Activated B cell treated with CpG ODN at 0.5 μM for 24 hours (primary cell): ENCODE measurements at places on chromosomes 2 and 18.

DNA sequence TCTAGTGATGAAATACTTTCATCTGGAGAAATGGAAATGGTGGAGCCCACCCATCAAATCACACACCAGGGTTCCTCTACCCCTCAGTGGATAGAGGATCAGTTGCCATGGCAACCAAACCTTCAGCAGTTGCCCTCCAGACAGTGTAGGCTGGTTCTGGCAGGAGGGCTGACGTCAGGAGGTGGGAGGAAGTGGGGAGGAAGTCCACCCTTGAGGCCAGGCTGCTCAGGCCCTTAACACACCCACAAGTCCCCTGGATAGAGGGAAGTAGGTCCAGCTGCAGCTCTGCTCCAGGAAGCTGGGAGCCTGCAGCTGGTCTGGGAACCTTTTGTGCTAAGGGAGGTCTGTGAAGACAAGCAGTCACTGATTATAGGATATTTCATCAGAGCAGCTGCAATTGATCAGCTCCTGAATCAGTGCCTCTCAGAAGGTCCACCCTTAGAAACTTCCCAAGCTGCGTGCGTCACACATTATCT is 186.6 kb downstream of the MTX2 start:
- DNase-seq, result no peak

GRCh38 chr18:9968081-9968848 is 54.4 kb downstream of the VAPA start:
- no peak for DNase-seq

DNA sequence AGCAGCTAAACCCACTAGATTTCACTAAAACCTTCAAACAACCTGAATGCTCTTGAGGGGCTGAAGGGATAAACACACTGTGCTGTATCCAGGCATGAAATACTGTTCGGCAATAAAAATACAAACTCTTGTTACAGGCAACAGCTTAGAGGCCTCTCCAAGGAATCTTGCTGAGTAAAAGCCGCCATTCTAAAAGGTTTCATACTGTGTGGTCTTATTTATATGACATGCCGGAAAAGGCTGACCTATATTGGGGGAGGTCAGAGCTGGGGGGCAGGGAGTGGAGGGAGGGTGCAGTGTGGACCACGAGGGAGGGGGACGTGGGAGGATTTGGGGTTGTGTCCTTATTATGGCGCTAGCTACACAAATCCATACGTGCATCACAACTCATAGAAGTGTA is 136.2 kb downstream of the MBP start:
- DNase-seq, result no peak

GRCh38 chr18:45166836-45167551 is 448.3 kb upstream of the SLC14A2 start:
- DNase-seq, result no peak

DNA sequence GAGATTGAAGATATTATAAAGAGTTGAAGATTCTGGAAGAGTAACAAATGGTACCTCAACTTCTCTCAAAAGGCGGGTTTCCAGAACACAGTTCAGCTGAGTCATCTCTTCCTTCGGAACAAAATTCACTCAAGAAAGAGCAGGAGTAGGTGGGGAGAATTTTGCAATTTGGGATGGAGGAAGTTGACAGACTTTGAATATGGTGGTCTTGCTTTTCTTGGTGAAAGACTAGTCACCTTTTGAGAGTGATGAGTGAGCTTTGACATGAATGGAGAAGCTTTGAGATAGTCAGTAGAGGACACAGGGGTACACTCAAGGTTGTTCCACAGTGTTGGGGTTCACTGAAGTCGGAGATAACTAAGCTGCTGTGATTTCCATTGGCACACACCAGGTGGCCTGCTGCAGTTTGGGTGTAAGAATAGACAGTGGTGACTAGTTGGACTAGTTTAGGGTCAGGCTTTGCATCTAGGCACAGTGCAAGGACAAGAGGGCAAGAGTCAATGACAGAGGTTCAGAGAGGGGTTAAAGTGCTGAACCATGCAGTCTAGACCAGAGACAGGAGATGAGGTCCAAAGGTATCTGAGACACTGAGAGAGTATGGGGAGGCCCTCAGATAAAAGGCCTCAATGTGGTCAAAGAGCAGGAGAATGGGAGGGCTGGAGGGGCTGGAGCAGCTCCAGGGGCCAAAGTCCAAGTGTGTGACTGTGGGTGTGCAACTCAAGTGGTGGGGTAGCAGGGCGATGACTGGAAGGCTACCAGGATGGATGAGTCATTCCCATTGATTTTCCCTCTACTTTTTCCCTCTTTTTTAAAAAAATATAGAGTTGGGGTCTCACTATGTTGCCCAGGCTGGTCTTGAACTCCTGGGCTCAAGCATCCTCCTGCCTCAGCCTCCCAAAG is 7.7 kb downstream of the CCL20 start:
- DNase-seq, result no peak

DNA sequence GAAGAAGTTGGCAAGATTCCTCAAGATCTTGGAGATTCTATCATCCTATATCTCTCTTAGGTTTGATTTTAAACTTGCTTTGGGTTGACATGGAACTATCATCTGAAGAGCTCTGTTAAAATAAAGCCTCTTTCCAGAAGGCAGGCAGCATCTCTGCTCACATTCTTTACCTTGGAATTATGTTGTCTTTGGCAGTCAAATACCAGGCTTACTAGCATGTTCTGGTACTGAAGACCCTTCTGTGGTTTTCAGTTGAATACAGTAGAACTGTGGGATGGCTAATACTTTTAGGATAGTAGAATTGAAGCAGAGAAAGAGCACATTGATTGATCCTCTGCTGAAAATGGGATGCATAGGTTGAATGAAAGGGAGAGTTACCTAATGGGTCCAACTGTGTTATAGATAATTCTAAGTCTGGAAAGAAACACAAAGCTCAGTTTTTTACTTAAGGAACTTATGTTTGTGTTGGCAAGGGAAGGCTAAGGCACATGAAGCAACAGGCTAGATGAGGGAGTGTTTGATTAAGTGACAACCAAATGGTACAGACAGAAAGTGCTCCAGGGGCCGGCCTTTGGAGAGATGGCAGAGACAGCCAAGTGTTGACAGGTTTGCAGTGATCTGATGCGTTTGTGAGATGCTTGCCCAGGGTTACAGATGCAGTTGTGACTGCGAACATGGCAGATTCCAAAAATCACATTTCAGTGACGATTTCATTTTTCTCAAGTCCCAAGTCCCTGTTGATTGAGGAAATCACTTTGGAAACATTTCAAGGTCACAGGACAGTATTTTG is 397.9 kb downstream of the MEIS1 start:
- DNase-seq, result no peak
